Activated CD4-positive, alpha-beta T cell treated with anti-CD3 and anti-CD28 coated beads, Interleukin-2, amount 50 U/mL, for 1 hour (primary cell): ENCODE measurements at places on chromosomes 7 and 10.

DNA sequence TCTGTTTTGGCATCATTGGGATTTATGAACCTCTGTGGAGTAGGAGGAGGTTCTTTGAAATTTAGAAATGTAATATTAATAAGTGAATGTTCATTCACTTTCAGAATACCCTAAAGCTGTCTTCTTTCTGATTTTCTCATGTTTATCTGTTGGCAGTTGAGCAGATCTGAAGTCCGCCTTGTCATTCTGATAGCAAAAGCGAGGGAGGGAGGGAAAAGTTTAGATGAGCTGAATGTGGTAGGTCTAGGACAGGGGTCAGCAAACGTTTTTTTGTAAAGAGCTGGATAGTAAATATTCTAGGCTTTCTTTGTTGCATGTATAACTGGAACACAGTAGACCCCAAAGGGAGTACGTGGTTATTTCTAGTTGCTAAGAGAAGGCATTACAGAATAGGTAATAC is 94.4 kb upstream of the GATA3 start:
- no peak for DNase-seq

DNA sequence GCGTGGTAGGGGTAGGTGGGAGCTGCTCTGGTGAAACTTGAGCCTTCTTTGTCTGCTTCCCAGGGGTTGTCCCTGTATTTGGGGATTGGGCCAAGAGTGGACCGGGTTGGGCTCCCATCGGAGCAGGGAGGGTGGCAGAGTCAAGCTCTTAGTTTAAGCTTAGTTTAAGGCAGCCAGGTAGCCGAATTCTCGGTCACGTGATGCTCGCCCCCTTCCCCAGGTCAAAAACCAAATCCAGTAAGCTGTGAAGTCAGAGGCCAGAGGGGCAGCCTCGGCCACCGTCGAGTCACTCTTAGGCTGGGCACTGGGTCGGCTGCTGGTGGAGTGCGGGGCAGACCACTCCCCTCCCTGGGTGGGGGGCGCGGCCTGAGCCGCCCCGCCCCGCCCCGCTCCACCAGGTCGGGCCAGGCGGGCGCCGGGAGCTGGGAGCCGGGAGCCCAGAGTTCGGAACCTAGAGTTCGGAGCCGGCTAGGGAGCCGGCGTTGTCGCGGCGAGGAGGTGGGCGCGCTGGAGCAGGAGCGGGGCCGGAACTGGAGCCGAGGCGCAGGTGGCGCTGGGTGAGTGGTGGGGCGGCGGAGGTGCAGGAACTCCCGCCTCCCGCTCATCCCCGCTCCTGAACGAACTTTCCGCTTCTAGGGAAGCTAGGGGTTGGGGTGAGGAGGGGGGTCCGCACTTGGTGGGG is 2.8 kb upstream of the LZTS2 start:
- DNase-seq: peak; percentile 25

- no peak for DNase-seq
Observed at GRCh38 chr7:118061386-118061785, 122.6 kb upstream of the LSM8 start.

- no peak for DNase-seq
Observed at GRCh38 chr7:46229409-46229808, 308.3 kb upstream of the IGFBP3 start.

- no peak for DNase-seq
Observed at GRCh38 chr7:140559410-140559809, 80.1 kb upstream of the MKRN1 start.

DNA sequence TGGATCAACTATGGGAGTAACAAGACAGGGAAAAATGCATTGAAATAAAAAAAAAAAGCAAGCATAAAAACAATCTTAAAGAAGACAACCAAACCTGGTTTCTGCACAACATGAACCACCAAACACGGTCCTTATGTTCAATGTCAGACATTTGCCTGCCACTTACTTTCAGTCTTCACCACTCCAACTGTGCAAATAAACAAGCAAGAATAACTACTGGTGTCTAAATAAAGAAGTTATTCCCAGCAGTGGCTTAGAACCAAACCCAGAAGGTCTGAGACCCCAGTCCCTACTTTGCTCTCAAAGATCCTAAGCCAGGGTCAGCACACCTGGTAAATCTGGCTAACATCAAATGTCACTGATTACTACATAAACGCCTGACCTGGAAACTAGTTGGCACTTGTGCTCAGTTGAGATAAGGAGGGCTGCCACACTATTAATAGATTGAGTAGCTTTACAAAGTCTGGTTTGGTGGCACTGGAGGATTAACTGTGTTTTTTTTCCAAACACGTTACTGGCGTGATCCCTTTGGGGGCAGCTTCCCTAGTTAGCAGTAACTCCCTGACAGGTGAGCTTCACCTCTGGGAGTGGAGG is 62.7 kb upstream of the ABLIM1 start:
- no peak for DNase-seq

DNA sequence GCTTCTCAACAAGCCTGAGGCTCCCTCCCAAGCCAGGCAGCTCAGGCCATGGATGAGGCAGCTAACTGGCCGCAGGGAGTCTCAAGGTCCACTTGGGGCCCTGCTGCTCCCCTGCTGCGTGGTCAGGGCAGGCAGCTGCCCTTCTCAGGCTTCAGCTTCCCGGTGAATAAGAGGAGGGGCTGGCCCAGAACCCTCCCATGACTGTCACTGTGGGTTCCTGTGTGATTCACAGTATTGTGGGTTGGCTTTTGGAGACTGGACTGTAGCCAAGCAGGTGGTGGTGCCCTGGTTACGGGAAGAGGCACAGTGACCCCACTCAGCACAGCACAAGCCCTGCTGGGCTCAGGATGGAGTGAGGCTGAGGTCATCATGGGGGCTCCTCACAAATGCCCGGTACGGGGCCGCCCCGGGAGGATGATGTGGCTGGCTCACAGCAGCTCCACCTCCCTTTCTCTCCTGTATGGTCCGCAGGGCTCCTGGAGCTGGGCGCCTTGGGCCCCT is 189.8 kb downstream of the HECW1 start:
- no peak for DNase-seq

DNA sequence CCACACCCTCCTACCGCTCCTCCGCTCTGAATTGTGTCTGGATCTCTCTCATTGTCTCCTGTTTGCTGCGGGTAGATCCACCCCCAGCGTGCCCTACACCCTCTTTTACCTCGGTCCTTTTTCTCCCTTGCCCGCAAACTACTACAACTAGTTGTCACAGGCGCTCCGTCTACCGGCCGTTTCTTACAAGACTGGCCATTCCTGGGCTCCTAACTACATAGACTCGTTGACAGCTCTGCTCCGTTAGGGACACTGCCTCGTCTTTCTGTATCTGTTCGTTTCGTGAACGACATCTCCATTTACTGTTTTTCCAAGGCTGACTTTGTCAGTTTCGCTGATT is 786 bp downstream of the TAF3 start:
- peak; percentile 13 for DNase-seq

- DNase-seq: no peak
Observed at GRCh38 chr7:93053209-93053948, 64.4 kb downstream of the SAMD9 start.

- DNase-seq: no peak
Observed at GRCh38 chr10:33897291-33897752, 562.9 kb upstream of the NRP1 start.

DNA sequence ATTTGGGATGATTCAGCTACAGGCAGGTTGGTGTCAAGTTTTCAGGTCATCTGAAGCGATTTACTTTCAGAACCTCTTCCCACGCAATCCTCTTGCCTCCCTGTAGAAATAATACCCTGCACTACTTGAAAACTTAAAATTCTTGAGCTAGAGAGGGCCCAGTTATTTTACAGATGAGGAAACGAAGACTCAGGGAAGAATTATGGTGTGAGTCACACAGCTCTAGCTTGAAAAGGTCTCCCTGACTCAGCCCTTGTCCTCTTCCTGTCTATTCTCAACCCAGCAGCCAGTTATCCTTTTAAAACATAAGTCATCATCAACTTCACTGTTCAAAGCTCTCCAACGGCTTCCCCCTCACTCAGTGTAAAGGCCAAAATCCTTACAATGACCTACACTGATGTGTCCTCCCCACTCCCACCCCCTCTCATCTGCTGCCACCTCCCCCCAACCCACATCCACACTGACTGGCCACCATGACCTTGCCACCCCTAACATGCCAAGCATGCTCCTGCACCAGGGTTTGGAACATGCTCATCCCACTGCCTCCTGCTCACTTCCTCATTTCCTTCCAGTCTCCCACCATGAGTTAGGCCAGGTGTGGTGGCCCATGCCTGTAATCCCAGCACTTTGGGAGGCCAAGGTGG is 3.4 kb downstream of the DNMBP start:
- DNase-seq: no peak

DNA sequence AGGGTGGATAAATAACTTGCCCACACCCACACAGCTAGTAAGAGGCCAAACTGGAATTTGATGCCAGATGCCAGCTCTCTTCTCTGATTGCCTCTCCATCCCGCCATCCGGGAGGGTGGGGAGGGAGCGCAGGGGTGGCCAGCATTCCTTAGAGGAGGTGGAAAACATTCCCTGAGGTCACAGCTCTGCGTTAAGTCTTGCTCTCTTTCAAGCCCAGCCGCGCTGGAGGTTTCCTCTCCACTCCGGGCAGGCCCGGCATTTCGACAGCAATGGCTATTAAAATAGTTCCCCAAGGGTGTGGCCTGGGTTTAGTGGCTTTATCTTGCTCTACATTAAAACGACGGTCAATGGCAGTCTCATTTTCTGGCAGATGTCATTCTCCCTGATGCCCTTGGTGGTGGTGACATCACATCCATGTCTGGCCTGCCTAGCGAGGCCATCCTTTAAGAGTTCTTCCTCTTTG is 16.1 kb upstream of the C10orf71 start:
- no peak for DNase-seq

- DNase-seq: no peak
Observed at GRCh38 chr10:61065051-61065450, 121.1 kb upstream of the RHOBTB1 start.

DNA sequence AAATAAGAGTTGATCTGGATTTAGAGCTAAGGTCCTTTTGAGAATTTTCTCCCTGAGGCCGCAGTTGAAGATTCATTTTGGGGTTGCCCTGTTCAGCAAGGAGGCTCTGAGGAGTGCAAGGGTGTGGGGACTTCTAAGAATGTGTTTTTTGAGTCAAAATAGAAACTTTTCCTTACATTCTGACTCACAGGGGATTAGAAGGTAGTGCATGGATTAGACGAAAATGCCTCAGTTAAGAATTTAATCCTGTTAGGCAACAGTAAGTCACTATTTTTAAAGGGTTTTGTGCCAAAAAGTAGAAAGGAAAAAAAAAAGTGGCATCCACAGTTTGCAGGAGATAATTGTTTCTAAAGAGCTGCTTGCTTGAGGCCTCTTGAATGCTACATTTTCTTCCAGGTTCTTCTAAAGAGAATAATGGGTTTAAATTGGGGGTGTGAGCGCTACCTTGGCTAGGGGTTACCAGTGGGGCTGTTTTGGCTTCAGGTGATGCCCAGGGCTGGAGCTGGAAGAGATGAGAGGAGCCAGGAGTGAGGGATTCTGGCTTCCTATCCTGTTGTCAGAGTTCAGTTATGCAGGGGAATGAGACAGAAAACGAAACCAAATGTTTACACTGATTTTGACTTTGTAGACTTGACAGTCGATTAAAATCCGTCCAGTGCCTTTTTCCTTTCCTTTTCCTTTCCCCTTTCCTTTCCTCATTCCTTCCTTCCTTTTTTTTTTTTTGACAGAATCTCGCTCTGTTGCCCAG is 52.9 kb downstream of the BAMBI start:
- DNase-seq: no peak

- no peak for DNase-seq
Observed at GRCh38 chr7:68689087-68689433, 909.2 kb upstream of the AUTS2 start.

- DNase-seq: no peak
Observed at GRCh38 chr10:93462371-93462770, 19.8 kb downstream of the MYOF start.

DNA sequence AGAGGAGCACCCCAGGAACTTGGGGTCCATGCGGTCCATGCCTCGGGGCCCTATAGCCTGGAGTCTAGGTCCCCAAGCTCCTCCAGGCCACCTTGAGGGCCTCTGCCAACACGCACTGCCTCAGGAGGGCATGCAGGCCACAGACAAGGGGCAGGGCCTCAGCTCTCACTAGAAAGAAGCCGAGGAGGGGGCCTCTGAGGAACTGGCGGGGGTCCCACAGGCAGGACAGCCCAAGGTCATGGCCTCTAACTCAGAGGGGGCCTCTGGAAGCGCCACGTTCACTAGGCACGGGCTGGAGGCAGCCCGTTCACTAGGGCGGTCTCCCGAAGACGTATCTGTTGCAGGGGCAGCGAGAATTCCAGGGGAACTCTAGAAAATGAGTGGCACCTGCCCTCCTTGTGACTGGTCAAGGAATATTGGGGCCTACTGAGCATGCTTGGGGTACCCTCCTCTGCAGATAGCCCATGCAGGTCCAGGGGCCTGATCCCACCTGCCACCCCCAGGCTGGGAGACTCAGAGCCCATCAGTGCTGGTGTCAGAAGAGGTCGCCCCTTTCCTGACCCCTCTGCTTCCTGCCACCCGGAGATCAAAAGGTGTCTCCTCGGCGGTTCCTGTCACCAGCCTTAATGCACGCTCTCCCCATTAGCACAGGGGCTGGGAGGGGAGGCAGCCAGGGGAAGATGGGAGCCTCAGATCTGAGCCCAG is 86.7 kb upstream of the RET start:
- DNase-seq: no peak

DNA sequence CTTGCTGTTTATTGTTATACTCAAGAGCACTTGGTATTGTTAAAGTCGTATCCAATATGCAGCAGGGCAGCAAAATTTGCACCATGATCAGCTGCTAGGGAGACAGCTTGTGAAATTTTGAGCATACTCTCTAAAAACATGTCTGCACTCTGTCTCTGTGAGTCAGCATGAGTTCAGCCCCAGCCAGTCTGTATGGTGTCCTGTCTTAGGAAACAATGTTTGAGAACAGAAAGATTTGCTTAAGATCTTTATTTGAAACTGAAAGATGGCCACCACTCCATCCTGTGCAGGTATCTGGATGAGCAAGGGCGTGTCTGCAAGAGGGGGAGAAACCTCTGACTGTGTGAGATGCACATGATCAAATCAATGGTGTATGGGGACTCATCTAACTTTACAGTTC is 97.1 kb downstream of the GNAI1 start:
- DNase-seq: no peak

GRCh38 chr10:8402576-8402975 is 348.1 kb downstream of the GATA3 start:
- DNase-seq: peak; percentile 31

- no peak for DNase-seq
Observed at GRCh38 chr7:142869434-142869833, 14.6 kb downstream of the EPHB6 start.

DNA sequence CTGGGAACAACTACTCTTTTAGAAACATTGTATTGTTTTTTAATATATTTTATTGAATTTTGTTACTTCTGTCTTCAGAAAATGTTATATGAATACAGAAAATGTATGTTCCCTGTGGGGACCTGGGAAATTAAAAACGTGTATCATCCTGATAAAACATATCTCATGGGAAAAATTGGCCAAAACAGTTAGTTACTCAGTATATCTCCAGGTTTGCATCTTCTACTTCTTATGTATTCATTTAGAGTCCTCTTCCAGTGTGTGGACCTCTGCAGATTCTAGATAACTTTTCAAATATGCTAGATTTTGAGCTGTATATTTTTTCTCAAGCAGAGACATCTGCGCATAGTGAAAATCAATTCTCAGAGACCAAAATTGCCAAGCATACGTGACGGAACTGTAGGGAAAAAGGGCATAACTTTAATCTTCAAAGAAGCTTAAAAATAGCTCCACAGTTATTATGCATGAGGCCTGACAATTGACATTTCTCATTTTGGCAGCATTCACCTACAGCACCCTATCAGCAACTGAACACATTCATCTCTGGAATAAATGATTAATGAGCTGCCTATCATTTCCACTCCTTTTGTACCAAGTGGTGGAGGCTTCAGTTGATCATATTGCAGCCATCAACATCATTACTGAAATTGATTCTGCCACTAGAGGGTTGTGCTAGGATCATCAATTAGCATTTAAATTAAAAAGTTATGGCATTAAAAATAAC is 26.4 kb upstream of the UMAD1 start:
- no peak for DNase-seq
